Stimulated activated CD4-positive, alpha-beta T cell treated with anti-CD3 and anti-CD28 coated beads, Interleukin-1b, Interleukin-23, amount 100 ng/mL, for 24 hours (primary cell): ENCODE measurements at places on chromosomes 4 and X.

DNA sequence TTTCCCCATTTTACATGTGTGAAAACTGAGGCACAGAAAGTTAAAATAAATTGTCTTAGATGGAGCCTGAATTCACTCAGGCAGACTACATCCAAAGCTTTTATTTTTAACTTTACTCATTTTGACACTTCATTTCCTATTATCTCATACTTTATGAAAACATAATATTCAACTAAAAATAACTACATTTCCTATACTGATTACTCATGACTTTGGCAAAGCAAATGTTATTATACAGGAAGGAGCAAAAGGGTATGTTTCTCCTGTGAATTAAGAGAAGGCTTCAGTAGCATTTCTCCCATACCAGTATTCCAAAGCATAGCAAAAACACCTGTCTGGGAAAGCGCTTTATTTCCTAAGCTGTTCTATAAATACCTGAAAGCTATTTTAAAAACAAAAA, 178.6 kb downstream of the ADAMTS3 start:
- DNase-seq: no peak

- DNase-seq: no peak
These were observed 156.2 kb upstream of the SLC7A11 start for GRCh38 chr4:138398322-138398721.

DNA sequence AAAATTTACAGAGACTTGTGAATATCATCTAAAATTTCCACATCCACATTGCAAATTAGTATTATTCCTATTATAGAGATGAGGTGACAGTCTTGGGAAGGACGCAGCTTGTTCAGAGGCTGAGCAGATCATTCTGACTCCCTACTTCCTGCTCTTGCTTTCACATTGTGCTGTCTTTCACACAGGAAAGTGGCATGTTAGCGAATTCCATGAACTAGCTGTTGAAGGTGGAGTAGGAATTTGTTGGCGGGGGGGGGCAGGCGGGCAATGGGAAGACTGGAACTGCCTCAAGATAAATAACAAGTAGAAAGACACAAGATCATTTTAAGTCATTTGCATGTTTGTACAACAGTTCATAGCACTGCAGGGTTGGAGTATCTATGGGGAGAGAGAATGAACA, 2.3 kb downstream of the PF4V1 start:
- DNase-seq: no peak

DNA sequence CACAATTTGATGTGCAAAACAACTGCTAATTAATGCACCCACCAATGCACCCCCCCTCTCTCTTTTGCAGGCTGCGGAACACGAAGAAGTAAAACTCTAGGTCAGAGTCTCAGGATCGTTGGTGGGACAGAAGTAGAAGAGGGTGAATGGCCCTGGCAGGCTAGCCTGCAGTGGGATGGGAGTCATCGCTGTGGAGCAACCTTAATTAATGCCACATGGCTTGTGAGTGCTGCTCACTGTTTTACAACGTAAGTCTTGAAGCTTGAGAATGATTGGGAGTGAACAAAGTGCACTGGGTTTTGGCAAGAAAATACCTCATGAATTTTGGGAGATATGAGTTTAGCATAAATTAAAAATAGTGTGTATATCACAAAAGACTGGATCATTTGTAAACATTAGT, 28.9 kb downstream of the TMPRSS11E start:
- DNase-seq: no peak

GRCh38 chrX:68677998-68678397, 30.5 kb downstream of the STARD8 start:
- DNase-seq: no peak

DNA sequence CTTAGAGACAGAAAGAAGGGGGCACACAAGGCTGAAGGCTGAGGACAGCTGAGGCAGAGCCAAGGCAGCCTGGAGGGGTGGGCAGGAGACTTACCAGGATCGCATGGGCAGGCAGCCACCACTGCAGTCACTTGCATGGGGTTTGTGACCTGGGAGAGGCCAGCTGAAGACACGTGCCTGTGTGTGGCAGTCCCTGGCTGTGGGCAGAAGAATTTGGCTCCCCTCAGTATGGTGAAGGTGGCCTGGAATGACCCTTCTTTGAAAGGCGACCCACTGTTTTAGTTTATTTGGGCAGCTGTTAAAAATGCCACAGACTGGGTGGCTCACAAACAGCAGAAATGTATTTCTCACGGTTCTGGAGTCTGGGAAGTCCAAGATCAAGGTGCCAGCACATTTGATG, 22.1 kb upstream of the SLC34A2 start:
- DNase-seq: no peak

DNA sequence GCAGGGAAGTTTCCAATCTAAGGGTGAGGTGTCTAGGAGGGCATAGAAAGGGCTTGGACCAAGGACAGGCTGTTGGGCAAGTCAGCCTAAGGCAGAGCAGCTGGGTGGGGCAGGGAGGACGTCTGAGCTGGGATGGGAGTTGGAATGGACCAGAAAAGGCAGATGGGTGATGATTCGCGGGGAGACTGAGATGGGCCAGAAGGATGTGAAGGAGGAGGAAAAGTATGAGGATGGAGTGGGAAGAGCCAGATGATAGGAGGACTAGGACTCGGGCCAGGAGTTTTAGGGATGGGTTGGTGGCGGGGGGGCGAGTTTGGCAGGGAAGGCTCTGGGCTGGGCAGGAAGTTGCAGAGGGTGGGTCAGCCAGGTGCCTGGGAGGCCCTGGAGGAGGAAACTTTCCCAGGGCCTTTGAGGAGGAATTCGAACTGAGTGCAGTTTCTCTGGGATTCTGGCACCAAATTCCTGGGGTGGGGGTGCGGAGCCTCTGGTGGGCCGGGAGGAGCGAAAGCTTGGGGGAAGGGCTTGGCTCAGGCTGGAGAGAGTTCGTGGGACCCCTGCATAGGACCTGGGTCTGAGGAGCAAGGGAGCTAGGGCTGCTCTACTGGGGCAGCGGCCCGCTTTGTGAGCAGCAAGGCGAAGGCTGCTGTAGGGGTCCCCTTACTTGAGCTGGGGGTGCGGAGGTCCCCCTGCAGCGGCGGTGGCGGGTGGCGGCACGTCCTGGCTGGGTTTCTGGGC, 8.7 kb upstream of the TIMP1 start:
- no peak for DNase-seq

GRCh38 chr4:8468746-8469535, 28.4 kb downstream of the TRMT44 start:
- peak; percentile 16 for DNase-seq

GRCh38 chr4:105196523-105197145, 50.0 kb downstream of the TET2 start:
- DNase-seq: no peak

GRCh38 chr4:86496094-86497080, 97.7 kb upstream of the PTPN13 start:
- DNase-seq: peak; percentile 2

DNA sequence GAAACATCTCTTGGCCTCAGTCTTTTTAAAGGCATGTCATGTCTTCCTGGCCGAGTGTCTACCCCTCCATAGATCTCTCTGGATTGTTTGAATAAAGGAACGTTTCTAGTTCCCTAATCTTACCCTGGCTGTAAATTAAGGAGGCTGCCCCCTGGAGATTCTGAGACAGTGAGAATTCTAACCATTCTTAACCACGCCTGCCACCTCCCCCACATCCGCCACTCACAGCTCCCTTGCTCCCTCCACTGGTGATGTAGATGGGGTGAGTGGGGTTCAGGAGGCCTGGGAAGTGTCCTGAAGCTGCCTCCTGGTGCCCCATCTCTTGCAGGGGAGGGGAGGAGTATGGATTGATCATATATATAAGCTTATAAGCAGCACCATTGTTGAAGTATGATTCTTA, 48.0 kb upstream of the TRIM2 start:
- DNase-seq: no peak

DNA sequence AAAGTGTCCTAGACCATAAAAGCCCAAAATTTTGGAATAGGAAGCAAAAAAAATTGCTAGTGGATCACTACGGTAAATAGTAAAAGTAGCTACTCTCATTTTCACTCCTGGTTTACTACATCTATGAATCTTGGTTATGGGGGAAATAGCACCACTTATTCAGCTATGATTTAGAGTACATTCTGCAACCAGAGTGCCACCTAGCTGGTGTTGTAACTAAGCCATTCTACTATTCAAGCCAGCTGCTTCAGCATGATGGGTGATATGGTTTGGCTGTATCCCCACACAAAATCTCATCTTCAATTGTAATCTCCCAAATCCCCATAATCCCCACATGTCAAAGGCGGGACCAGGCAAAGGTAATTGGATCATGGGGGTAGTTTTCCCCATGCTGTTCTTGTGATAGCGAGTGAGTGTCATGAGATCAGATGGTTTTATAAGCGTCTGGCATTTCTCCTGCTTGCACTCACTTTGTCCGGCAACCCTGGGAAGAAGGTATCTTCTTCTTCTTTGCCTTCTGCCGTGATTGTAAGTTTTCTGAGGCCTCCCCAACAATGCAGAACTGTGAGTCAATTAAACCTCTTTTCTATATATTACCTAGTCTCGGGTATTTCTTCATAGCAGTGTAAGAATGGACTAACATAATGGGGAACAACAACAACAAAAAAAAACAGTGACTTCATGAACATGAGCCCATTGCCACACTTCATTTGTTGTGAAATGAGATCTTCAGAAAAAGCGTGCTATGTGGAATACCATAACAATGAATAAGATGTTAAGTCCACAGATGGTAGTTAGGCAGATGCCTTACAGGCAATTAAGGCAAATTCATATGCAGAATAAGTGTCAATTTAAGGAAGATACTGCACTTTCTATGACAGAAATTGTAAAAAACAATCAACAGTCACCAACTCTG, 280.1 kb downstream of the PABPC4L start:
- no peak for DNase-seq

GRCh38 chr4:7367406-7367805, 67.3 kb downstream of the PSAPL1 start:
- no peak for DNase-seq

GRCh38 chr4:73376976-73377375, 27.1 kb upstream of the ALB start:
- no peak for DNase-seq

- no peak for DNase-seq
These were observed 213.6 kb downstream of the CBLL2 start for GRCh38 chrX:22486296-22486695.

DNA sequence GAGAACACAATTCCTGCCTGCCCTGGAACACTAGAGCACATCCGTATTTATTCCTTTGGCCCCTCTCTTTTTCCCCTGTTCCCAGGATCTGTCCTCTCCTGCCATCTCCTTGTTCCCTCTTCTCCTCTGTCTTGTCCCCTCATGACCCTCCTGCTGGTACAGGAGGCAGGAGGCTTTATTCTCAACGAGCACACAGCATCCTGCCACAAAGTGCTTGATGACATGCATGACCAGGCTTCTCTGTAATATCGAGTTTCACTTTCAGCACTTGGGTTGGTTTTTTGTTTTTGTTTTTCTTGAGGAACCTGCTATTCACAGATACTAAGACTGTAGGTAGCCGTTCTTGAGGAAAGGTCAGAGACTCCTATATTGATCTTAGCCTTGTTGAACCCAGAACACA, 35.3 kb downstream of the NALF2 start:
- DNase-seq: no peak

DNA sequence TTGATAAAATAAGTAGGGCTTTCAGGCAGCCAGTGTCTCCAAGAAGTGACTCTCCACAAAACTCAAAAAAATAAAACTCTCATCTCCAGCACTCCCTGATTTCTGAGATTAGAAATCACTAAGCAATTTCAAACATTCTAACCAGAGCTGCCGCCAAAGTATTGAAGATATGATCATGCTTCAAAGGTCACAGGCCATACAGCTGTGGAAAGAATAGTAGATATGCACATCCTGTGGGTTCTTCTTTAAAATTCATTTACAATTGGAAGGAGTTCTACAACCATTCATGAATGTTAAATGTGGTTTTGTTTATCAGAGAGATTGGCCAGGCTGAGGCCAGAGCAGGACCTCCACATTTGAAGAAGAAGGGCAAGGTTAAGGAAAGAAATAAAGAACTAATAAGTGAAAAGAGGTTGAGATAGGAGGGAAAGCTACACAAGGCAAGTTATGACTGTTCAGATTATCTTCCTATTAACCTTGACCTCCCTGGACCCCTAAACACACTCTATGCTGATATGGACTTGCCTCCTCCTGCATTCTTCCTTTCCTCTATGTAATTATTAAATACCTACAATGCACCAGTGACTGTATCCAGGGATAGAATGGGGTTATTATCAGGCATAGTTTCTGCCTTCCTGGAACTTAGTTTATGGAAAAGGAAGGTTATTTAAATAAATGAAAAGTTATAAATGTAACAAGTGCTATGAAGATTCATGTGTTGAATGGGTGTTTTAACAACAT, 56.4 kb downstream of the USP38 start:
- DNase-seq: no peak

GRCh38 chr4:47914926-47915237, 499 bp upstream of the NFXL1 start:
- DNase-seq: no peak

GRCh38 chrX:45137531-45137930, 63.1 kb downstream of the DIPK2B start:
- no peak for DNase-seq

DNA sequence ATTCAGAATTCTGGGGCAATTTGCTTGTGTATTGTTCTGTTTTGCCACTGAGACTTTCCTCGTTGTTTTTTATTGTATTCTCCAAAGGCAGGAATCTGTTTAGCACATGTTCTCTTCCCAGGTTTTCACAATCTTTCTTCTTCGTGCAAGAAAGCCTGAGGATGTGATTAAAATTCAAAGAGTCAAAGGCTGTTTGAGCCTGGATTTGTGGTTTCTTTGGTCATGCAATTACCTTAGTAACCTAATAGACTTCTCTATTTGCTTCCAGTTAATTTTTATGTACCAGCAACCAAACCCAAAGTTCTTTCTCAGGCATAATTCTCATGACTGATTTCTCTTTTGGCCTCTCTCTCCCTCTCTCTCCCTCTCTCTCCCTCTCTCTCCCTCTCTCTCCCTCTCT, 1420.1 kb upstream of the TENM3 start:
- DNase-seq: no peak

- no peak for DNase-seq
These were observed 39.8 kb upstream of the NAP1L5 start for GRCh38 chr4:88737307-88737941.

GRCh38 chr4:75495476-75495875, 18.7 kb downstream of the RCHY1 start:
- no peak for DNase-seq

GRCh38 chr4:149531861-149532260, 283.8 kb downstream of the IQCM start:
- DNase-seq: no peak

DNA sequence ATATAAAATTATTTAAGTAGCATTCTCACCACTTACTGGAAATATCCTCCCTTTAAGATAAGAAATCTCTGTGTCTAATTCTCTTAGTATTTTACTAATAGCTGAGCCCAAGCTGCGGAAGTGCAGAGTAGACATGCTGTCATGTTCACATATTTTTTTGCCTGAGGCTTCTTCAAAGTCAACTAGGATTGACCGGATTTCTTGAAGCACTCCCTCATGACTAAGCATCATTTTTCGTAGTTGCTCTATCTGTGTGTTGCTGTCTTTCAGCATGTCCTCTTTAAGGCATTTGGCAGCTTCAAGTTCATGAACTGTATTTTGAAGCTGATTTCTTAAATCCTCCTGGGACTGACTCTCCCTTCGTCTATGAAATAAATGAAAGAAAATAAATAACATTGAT, 36.9 kb downstream of the CCDC158 start:
- DNase-seq: no peak

GRCh38 chrX:137654481-137654880, 88.6 kb downstream of the ZIC3 start:
- no peak for DNase-seq

- no peak for DNase-seq
These were observed 23.3 kb downstream of the RPGR start for GRCh38 chrX:38304010-38304409.
